Inflammatory macrophage (primary cell): ENCODE measurements at places on chromosomes 1 and 21.

- no peak for DNase-seq
Observed at GRCh38 chr1:37656026-37656425, 21.3 kb upstream of the RSPO1 start.

DNA sequence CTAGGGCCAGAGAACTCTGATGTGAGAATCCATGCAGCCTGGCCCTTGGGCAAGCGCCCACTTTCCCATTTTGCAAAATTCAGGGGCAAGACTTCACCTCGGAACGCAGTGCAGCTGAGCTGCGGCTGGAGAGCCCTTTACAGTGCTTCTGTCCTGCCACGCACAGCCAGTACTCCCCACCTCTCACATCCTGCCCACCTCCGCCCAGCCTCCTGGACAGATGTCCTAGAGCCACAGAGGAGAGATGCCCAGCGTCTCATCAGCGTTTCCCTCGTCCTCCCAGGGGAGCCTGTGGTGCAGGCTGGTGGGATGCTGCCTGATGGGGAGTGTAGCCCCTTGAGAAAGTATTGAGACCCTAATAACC lies 29.6 kb downstream of the RUNX3 start:
- DNase-seq: no peak

DNA sequence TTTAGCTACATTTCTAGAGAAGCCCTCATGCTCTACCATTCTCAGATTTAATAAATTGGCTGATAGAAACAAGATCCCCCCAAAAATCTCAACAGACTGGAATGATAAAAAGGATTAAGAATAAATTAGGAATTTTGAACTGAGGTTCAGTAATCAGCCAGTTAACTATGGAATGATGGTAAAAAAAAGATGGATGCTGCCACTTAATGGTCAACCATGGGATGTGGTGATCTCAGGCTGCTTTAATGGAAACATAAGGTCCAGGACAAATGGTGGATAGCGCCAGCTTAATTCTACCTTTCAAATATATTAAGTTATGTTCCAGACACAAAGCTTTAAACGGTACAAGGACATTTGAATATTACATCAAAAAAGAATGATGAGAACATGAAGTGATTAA lies 49.9 kb downstream of the CCN1 start:
- DNase-seq: no peak

DNA sequence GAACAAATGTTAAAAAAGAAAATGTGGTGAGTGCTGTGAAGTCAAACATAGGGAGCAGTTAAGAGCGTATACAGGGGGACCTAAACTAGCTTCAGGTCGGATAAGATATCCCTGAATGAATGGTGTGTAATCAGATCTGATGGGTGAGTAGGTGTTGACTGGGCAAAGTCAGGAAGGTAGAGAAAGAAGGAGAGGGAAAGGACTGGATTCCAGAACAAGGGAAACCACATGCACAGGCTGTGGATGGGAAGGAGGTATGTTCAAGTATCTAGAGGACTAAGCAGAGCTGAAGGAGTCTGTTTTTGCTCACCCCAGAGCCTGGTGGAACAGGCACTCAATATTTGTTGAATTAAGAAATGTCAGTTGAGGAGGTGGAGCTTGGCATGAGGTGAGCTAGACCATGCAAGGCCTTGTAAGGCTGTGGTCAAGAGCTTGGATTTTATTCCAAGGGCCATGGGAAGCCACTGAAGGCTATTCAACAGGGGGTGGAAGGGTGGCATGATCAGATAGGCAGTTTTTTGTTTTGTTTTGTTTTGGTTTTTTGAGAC lies 27.4 kb downstream of the MAP7D1 start:
- no peak for DNase-seq

- DNase-seq: no peak
Observed at GRCh38 chr1:34653110-34653509, 101.7 kb upstream of the GJB5 start.

GRCh38 chr1:195082183-195082582 lies 1526.1 kb downstream of the KCNT2 start:
- no peak for DNase-seq

DNA sequence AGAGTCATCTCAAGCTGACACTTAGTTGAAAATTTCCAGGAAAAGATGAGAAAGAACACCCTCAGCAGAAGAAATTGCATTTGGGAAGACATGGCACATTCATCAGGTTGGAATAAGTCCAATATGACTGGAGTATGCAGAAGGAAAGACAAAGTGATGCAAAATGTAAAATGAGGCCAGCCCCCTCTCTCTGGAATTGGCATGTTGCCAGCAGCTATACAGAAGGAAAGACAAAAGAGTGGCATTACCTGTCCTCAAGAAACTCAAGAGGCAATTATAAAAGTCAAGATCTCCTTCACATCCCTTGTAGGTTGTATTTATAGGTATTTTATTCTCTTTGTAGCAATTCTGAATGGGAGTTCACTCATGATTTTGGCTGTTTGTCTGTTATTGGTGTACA lies 426.3 kb downstream of the AGBL4 start:
- no peak for DNase-seq

- DNase-seq: peak; percentile 17
Observed at GRCh38 chr1:65243491-65243890, 65.9 kb upstream of the DNAJC6 start.

DNA sequence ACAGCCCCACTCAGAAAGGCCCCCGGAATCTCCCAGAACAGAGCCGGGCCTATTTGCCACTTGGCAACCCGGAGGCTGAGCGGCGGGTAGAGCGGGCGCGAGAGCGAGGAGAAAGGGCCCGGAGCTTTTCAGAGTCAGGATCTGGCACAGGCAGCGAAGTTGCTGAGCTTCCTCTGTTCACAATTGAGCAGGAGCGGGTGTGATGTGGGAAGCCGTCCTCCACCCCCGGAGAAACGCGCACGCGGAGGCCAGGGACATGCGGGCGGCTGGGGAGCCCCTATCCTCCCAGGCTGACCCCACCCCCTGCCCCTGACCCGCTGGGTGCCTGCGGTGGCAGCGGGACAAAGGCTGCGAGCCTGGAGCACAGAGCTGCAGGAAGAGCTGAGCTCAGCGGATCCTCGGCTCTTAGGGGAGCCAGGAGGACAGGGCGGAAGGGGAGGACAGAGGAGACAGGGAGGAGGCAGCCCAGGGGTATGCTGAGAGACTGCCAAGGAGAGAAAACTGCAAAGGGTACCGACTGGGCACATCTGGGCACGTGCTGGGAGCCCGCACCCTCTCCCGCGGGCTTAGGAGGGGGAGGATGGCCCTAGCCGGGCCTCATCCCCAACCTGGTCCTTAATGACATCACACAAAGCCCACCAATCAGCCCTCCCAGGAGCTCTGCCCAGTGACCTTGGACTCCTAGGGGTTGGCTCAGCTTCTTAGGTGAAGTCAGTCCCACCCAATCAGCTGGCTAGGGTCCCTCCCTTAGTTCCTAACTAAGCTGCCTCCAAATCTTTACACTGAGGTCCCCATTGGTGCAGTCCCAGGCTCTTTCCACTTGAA lies 9.3 kb downstream of the KIF21B start:
- no peak for DNase-seq

DNA sequence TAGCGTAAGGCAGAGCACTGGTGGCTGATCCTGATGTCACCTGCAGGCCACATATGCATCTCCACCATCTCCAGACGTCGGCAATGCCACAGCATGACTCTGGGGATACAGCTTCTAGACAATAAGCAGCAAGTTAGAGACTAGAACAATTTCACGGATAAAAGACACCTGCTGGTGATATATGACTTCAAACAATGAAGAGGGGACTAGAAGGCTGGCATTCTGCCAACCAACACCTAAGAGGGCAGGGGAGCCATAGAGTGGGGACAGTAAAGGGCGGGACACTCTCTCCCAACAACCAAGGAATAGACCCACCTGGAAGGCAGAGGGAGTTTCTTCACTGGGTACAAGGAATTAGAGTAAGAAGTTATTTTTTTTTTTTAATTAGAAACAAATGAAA lies 126.7 kb downstream of the SIM2 start:
- DNase-seq: no peak

GRCh38 chr1:6065093-6065858 lies 19.6 kb downstream of the KCNAB2 start:
- no peak for DNase-seq

DNA sequence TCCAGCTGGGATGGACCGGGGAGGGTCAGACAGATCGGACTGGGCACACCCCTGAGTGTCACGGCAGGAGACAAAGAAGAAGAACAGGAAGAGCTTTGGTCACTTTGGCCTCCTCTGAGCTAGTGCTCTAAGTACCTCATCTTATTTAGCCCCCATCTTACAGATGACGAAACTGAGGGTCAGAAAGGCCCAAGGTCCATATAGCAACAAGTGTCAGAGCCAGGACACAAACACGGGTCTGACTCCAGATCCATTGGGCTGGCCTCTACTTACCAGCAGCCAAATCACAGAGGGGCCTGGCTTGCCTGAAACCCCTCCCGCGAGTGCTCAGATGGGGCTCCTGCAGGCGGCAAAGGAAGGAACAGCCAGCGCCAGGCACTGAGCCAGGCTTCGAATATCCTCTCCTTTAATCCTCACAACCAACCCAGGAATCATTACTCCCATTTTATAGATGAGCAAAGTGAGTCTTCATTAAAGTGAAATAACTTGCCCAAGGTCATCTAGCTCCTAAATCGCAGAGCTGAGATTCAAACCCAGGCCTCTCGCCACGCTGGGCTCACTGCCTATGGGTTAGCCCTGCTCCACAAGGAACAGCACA lies 25.7 kb upstream of the SELENON start:
- DNase-seq: no peak

DNA sequence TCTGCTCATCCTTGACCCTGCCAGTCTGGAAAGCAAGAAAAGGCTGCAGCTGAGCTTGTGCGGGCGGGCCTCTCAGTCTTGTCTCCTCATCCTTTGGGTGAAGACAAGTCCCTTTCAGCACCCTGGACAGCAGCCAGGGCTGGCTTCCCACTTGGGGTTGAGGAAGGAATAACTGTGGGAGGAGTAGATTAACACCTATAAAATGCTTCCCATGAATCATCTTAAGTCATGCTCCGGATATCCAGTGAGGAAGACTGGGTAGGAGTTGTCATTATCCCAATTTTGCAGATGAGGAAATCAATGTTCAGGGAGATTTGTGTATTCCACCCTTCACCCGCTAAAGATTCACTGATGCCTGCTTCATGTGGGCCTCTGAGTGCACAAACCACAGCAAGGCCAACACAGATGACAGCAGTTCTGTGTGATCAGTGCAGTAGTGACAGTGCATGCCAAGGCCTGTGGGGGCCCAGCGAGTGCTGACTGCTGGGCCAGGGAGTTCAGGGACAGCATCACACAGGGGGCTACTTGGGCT lies 20.1 kb upstream of the COL16A1 start:
- peak; percentile 75 for DNase-seq

GRCh38 chr1:183877053-183877720 lies 72.3 kb downstream of the RGL1 start:
- no peak for DNase-seq

GRCh38 chr1:8516793-8517556 lies 199.1 kb downstream of the SLC45A1 start:
- no peak for DNase-seq

- DNase-seq: no peak
Observed at GRCh38 chr1:12065872-12066271, 2.8 kb downstream of the TNFRSF8 start.

- DNase-seq: peak; percentile 32
Observed at GRCh38 chr1:230573658-230574057, 68.6 kb upstream of the COG2 start.

DNA sequence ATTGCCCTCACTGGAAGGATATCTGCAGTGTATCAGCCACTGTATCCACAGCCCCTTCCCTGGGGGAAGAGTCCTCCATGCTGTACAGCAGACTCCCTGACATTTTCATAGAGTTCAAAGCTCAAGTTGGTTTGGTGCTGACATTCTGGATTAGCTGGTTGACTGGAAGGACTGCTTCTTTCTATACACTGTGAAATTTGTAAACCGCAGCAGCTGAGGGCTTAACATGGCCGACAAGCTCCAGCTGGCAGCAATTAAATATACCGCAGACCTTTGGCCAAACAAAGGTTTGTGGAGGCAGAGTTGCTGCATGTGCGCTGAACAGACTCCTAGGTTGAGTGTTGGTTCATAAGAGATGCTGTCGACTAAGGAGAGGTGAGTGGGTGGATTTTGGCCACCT lies 126.4 kb downstream of the DHRS3 start:
- no peak for DNase-seq

DNA sequence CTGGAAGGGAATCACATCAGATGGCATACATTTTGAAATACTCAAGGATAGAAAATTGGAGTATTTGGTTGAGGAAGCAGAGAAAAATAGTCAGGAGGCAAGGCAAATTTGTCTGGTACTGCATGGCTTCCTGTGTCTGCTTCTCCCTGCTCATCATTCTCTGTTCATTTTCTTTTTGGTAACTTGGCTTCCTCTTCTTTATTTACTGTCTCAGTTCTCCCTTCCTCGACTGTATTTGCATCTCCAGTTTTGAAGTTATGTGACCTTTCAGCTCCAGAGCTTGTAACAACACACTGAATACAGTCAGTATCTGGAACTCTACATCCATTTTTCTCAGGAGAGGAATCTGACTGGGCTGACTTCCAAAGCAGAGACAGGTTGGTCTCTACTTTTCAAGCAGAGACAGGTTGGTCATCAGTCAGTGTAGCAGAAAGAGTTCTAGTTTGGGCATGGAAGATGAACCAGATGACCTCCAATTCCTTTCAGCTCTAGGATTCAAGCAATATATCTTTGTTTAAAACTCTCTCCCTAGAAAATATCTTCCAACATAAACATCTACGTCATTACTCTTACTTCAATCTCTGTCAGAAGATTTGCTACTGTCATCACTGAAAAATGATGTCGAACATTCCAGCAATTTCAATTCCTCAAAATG lies 571.2 kb downstream of the ADGRL2 start:
- DNase-seq: no peak

GRCh38 chr1:30405631-30406212 lies 317.7 kb downstream of the MATN1 start:
- DNase-seq: no peak

GRCh38 chr1:22340873-22341272 lies 110.8 kb upstream of the ZBTB40 start:
- DNase-seq: no peak

- DNase-seq: peak; percentile 36
Observed at GRCh38 chr1:109762821-109763645, 690 bp downstream of the EPS8L3 start.

DNA sequence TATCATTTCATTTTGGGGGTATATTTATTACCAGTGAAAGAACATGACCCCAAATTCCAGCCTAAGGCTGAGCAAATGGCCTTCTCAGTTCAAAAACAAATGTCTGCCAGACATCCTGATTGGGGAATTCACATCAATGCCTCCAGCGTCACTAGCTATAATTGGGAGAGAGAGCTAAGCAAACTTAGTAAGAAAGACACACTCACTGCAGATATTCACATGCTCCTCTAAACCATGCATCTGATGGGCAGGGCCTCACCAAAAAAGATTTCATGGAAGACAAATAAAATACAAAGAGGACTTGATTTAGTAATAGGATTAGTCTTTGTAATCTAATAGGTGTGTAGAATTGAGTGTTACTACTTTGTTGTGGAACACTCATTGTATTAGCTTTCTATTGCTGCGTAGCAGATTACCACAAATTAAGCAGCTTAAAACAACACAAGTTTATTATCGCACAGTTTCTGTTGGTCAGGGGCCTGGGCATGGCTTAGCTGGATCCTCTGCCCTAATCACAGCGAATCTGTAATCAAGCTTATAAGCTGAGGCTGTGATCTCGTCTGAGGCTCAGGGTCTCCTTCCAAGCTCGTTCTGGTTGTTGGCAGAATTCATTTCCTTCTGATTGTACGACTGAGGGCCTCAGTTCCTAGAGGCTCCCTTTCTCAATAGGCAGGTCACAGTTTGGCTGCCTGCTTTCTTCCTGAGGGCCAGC lies 243.0 kb downstream of the PBX1 start:
- no peak for DNase-seq

- DNase-seq: no peak
Observed at GRCh38 chr21:41250519-41250918, 66.1 kb upstream of the FAM3B start.

- DNase-seq: peak; percentile 58
Observed at GRCh38 chr1:41891199-41891896, 27.4 kb downstream of the HIVEP3 start.
